Activated T-cell treated with anti-CD3 and anti-CD28 coated beads, Interleukin-2, amount 50 U/mL, for 24 hours (primary cell): ENCODE measurements at places on chromosomes 11 and 22.

GRCh38 chr22:46365166-46365624, 29.7 kb downstream of the TRMU start:
- no peak for DNase-seq

- no peak for DNase-seq
These were observed 92.6 kb downstream of the DEPDC5 start for GRCh38 chr22:31846161-31847115.

GRCh38 chr11:10909141-10909883, 51.5 kb upstream of the ZBED5 start:
- no peak for DNase-seq

GRCh38 chr11:66856496-66857233, at the start of gene LRFN4:
LRFN4 (plus strand) TSS chr11:66857064; CDS start chr11:66857745, 681 bp downstream.
- no peak for DNase-seq

GRCh38 chr22:46500201-46500600, 37.2 kb downstream of the CELSR1 start:
- DNase-seq = no peak

DNA sequence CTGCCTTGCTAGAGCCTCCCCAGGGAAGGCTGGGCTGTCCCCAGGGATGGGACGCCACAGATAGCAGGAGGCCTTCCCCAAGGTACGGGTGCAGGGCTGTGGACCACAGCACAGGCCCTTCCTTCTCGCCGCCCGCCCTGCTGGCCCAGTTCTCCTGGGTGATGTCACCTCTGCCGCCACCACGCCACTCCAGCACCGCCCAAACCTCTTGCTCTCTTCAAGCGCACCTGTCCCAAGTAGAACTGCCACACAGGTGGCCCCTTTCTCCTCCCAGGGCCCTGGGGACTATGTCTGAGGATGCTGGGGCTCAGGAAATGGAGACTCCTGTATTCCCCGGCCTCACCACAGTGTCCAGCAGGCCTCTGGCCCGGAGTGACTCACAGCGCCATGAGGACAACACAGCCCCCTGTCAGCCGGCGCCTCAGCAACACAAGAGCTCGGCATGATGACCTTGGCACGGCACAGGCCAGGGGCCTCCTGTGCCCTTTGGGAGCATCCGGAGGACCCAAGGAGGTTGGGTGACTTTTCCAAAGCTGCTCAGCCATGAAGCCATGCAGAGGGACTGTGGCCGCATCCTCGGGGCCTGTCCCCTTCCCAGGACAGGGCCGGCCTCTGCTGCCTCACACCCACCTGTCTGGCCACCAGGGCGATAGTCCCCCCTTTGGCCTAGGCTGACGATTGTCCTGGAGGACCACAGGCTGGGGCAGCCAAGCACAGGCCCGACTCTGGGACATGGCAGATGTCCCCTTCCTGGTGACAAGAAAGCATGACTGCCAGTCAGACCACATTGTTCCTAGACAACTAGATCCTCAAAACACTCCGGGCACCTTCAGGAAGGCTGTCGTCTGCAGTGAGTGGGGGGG, 1023.5 kb downstream of the BRD1 start:
- no peak for DNase-seq

GRCh38 chr11:61923166-61924063, 6.0 kb upstream of the RAB3IL1 start:
- no peak for DNase-seq

- DNase-seq = no peak
These were observed 6.0 kb downstream of the KBTBD4 start for GRCh38 chr11:47572715-47573255.

GRCh38 chr11:76506833-76507232, 62.0 kb downstream of the EMSY start:
- DNase-seq = no peak

DNA sequence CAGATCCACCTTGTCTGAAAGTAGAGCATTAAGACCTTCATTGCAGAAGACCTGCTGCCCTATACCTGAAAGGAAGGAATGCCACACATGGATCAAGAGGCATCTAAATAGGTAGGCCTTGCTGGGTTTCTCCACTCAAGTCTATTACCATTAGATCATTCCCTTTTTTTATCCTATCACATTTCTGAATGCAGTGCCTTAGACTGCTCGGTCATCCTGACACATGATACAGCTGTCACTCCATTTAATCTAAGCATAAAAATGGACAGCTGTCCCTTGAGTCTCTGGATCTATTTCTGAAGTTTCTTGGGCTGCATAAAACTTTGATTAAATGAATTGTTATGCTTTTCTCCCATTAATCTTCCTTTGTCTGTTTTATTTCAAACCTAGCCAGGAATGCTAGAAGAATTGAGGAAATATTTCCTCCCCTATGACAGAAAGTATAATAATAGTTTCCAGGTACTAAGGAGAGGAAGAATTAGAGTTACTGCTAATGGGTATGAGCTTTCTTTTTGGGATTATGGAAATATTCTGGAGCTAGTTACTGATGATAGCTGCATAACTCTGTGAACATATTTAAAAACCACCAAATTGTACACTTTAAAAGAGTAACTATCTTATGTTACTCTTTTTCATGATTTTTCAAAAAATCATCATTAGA, 88.0 kb downstream of the DLG2 start:
- no peak for DNase-seq

- no peak for DNase-seq
These were observed 242.8 kb downstream of the LUZP2 start for GRCh38 chr11:24739637-24740036.

- no peak for DNase-seq
These were observed 47.7 kb downstream of the DNAJC24 start for GRCh38 chr11:31417357-31417756.

- no peak for DNase-seq
These were observed 5.2 kb downstream of the IRAG1 start for GRCh38 chr11:10688401-10688800.

DNA sequence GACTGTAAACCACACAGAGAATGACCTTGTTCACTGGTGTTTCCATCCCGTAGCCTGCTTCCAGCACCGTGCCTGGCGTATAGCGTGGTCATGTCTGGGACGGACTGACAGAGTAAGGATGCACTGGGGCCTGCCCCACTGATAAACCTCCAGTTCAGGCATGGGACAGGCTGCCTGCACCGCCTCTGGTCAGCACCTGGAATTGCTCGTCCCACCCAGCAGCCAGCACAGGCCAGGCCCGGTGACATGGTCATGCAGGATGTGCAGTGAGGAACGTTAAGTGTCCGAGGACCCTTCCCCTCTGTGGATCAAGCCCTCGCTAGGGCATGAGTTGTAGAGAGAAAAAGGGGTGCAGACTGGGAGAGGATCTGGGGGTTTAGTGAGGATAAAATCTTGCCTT, 44.8 kb downstream of the LMO1 start:
- no peak for DNase-seq

GRCh38 chr11:10930224-10930971, 72.5 kb upstream of the ZBED5 start:
- DNase-seq = no peak

GRCh38 chr11:86798988-86799387, 1.4 kb upstream of the PRSS23 start:
- no peak for DNase-seq

DNA sequence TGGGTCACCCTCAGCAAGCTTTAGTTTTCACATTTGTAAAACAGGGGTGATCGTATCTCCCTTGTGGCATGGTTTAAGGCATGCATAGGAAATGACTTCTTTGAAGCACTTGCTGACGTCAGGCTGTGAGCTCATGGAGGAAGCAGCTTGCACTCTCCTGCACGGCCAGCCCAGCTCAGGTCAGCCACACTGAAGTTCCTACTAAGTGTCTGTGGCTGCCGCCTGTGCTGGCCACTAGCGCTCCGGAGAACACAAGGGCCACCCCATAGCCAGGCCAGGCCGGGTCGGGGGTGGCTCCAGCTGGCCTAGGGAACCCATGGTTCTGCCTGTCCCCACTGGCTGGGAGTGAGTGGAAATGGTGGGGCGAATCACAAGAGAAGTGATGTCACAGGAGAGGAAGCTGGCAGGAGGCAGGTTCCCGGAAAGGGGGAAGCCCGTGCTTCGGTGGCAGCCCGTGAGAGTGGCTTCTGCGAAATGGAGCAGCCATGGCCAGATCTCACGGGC, 28.2 kb downstream of the KCTD17 start:
- peak; percentile 86 for DNase-seq

GRCh38 chr11:132127900-132128288, 757.5 kb downstream of the NTM start:
- no peak for DNase-seq

GRCh38 chr11:33976495-33977199, 74.9 kb upstream of the CAPRIN1 start:
- DNase-seq = no peak

- peak; percentile 46 for DNase-seq
These were observed 29.6 kb downstream of the CAT start for GRCh38 chr11:34468209-34468841.

- DNase-seq = peak; percentile 60
These were observed 8.0 kb downstream of the TMEM86A start for GRCh38 chr11:18706330-18707243.

DNA sequence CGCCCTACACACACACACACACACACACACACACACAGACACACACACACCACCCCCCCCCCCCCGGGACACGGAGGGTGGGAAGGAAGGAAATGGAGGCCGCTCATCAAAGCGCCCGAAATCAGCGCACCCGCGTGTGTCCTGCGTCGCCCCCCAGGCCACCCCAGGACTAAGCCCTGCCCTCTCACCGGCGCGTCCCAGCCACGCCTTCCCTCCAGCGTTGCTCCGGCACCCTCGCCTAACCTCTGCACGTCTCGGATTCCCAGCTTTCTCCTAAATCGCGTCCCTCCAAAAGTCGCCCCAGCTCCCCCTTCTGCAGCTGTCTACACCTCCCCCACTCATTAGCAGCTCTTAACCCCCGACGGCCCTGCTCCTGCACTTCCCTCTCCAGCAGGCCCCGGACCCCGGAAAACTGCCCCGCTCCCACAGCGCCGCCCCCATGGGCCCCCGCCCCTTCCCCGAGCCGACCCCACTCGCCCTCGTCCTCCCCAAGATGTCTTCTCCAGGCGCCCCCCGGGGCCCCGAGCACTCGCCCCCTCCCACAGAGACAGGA, 557 bp downstream of the PACSIN2 start:
- DNase-seq = peak; percentile 55

- DNase-seq = no peak
These were observed 73.2 kb downstream of the RAB38 start for GRCh38 chr11:88101881-88102597.

DNA sequence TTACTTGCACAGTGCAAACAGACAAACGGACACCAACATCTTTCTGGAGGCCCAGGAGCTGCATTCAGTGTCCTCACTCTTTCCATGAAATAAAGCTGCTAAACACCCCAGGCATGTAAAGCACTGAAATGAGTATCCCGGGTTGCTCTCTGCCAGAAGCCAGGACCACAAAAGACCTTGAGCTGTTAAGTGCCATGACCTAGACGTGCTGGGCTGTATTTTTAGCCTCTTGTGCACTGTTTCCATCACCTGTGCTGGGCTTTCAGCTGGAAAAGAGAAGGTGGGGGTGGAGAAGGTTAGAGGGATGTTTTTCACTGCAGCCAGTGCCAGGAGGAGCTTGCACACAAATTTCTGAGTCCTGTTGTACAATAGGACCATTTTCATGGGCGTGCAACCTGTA, 3.4 kb upstream of the KREMEN1 start:
- no peak for DNase-seq

- no peak for DNase-seq
These were observed 17.6 kb downstream of the MPPED1 start for GRCh38 chr22:43429426-43429825.

- no peak for DNase-seq
These were observed 34.1 kb upstream of the GRAMD4 start for GRCh38 chr22:46586123-46586519.

DNA sequence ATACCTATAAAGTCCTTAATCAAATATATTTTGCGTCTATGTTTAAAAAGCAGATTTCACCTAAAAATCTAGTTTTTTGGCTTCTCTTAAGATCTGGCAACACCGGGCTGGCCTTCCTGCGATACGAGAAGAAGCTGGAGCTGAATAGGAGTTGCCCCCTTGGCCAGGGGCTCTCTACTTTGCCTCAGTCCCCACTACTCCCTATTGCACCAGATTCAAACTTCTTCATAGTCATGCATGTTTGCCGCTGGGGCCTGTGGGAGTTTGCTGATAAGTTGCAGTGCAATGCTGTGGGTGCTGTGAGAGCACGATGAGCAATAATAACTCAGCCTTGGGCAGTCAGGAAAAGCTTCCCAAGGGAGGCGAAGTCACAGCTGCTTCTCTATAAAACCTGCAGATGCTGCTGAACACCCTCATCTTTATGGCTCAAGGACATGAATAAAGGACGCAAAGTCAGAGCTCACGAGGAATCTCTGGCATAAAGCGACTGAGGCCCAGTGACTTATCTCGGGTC, 15.2 kb upstream of the EIF3D start:
- DNase-seq = no peak

- no peak for DNase-seq
These were observed 102.7 kb upstream of the ANO3 start for GRCh38 chr11:26229257-26229656.

DNA sequence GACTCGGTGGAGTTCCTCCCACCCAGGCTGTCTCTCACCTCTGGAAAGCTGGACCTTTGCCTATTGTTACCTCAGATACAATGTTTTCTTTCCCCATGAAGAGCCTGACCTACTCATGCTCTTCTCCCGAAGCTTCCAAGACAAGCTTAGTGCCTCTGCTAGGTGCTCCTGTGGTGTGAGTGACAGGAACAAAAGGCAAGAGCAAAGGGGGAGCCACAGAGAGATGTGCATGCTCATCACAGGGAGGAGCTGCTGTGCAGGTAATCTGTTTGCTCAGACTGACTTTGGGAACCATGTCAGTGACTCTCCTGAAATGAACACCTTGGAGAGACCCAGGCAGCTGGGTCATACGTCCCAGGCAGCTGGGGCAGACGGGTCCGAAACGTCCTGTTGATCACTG, 53.6 kb upstream of the VSTM5 start:
- DNase-seq = no peak

DNA sequence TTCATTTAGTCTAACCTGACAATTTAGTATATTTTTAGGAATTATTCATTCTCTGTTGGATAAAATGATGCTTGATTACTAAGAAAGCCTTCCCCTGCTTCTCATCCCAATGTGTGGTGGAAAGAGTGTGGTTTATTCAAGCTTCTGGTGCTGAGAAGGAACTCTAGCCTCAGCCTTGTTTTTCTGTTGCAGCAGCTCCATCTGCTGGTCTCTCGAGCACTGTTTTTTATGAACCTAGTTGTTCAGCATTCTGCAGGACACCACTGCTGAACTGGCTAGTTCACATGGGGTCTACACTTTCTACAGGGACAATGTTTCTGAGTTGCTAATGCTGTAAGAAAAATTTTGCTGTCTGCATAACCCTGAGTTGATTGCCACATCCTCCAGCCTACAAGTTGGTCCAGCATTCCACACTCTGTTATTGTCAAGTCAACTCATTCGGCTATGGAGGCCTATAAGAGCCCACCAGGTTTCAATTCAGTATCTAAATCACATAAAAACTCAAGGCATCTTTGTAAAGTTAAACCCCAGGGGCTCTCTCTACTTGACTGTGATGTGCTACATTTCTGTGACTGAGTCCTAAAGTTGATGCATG, 14.3 kb downstream of the OR2AG2 start:
- DNase-seq = peak; percentile 53
